ENCODE measurements at places on chromosomes 12 and 14.

DNA sequence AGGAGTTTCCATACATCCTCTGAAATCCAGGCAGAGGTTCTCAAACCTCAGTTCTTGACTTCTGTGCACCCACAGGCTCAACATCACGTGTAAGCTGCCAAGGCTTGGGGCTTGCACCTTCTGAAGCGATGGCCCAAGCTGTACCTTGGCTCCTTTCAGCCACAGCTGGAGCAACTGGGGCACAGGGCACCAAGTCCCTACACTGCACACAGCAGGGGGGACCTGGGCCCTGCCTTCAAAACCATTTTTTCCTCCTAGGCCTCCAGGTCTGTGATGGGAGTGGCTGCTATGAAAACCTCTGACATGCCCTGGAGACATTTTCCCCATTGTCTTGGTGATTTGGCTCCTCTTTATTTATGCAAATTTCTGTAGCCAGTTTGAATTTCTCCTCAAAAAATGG lies 10.6 kb downstream of the AREL1 start:
- no peak for DNase-seq

- DNase-seq = no peak
Observed at GRCh38 chr14:69654116-69654515, 42.7 kb downstream of the SUSD6 start.

DNA sequence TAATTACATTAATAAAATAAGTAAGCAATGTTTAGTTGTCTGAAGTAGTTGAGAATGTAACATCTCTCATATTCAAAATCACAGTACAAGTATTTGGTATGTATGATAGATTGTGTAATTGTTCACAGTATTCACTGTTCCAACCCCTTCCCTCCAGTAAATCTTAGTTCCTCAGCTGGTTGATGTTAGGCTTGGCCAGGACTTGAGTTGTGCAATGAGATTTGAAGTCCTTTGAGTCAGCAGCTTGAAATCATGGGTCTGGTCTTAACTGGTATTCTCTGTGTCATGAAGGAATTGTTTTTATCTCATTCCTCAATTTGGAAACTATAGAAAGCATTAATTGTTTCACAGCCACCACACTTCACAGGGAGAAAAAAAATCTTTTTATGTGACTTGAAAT lies 477.1 kb downstream of the FSCB start:
- no peak for DNase-seq

DNA sequence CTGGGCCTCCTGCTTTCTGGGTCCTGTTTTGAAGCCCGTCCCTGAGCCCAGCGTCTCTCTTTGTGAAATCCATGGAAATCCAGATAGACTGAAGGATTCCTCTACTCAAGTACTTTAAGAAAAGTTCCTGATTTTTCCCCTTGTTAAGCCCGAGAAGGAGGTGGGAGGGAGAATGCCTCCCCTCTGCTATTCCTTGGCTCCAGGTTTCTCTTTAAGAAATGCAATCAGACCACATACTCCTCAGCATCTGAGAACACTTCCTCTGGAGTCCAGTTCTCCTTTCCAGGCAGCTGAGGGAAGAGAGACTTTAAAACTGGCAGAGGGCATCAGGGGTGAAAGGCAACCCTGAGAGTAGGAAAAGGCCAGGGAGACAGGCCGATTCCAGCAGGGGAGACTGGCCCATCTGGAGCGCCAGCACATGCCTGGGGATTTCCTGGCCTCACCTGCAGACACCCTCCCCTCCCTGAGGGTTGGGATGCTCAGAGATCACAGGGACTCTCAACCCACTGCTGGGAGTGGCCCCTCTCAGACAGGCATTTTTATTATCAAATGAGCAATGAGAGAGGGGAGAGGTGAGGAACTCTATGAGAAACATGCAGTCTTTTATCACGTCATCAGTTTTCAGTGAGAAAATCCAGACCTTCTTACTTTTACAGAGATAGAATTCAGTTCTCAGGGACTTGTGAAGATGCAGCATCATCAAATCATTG lies 2.0 kb upstream of the EMP1 start:
- DNase-seq = no peak

DNA sequence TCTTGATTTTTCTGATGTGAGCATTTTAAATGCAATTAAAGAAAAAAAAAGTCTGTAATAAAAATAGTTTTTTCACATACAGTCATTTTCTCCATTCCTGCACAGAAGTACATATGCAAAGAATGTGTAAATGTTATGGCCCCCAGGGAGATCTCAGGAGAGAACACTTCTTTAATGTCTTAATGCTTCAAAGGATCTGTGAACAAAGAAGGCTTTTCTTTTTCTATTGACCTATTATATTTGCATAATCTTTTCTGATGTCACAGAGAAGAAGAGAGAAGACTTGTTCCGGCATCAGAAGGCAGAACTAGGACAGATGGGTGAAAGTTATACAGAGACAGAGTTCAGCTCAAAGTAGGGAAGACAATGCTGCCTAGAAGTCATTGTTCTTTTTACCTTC lies 413.5 kb upstream of the STXBP6 start:
- DNase-seq = no peak

DNA sequence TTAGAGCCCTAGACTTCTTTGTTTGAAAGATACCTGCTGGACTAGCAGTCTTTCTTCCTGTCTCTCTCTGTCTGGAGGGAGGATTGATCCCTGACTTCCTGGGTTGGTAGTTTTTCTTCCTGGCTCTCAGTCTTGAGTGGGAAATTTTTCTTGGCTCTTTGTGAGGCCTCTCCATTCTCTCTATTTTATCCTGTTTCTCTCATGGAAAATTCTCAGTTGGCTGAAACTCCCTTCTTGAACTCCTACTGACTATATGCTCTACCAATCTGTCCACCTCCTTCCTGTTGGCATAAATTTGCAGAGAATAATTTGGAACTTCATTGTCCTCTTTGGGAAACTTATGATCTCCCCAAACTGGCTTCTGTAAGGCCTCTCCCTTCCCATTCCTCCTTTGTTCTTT lies 24.1 kb upstream of the MUCL1 start:
- DNase-seq = no peak

GRCh38 chr12:57175428-57176138 lies 28.2 kb upstream of the LRP1-AS start:
- DNase-seq = peak; percentile 77

GRCh38 chr12:12874029-12874428 lies 17.3 kb upstream of the GPRC5A start:
- no peak for DNase-seq

DNA sequence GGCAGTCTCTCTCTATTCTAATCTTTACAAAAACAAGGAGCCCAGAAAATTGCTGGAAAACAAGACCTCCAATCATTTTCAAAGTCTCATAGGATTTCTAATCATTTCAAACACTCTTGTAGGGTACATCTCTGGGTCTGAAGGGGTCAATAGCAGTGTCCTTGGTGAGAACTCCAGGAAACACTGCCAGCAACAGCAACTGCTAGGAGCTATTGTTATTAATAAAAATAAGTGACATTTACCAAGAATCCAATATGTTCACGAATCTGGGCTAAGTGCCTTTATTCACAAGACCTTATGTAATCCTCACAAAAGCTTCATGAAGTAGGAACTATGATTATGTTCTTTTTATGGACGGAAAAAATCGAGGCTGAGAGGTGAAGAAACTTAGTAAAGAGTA lies 72.8 kb downstream of the TTC7B start:
- DNase-seq = no peak

GRCh38 chr12:91892081-91892855 lies 253.4 kb downstream of the BTG1 start:
- DNase-seq = no peak

GRCh38 chr12:3553681-3554370 lies 62.8 kb downstream of the PRMT8 start:
- DNase-seq = no peak

DNA sequence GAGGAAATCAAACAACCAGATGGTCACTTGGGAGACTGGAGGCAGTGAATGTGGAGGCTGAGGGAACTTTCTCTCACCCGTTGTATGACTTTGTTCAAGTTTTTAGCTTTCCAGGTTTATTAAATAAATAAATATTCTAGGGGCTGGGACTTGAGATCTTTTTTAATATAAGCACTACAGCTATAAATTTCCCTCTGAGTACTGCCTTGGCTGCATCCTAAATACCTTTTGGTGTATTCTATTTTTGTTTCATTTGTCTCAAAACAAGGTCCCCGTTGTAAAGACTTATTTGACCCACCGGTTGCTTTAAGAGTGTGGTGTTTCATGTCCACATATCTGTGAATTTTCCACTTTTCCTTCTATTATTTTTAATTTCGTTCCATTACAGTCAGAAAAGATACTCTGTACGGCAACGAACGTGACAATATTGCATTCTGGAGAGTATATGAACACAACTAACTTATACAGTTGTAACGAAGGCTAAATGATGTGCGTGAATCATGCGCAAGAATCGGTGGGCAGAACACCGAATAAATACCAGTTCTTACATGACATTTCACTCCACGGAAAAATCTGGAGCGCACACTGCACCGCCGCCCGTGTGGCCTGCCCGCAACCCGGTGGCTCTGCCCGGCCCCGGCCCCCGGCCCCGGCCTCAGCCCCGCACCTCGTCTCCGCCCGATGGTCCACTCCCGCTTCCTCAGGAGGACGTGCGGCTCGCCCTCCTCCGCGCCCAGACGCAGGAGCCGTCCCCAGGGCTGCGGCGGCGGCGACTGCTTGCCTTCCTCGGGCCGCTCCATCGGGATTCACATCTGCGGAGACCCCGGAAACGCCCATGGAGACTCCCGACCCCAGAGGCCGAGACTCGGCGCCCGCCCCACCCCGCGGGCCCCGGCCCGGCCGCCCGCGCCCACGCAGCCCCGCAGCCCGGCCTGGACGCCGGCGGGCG lies 602 bp downstream of the CHFR start:
- DNase-seq = no peak

DNA sequence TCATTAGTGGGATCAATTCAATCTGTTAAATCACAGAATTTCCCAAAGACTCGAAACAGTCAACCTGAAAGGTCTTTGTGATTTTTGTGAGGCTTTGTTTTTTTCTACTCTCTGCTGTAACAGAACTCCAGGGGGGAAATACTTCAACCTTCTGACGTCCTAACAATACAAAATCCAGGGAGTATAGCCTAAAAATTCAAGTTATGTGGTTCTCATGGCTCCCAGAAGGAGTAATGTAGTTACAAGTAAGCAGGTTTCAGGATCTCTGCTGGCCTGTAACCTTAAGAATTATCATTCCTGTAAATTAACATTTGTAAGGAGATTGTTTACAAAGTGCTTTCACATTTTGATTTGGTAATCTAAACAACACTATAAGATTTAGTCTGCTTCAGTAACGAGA lies 39.9 kb downstream of the VEZT start:
- DNase-seq = no peak

- peak; percentile 80 for DNase-seq
Observed at GRCh38 chr14:102554821-102555819, 37.3 kb upstream of the RCOR1 start.

GRCh38 chr12:64983771-64984278 lies 137.3 kb downstream of the WIF1 start:
- DNase-seq = no peak

- DNase-seq = peak; percentile 83
Observed at GRCh38 chr14:75578102-75578785, at the start of gene FLVCR2. Gene FLVCR2 (plus strand): TSS chr14:75578620. CDS start chr14:75578973, 353 bp downstream.

- no peak for DNase-seq
Observed at GRCh38 chr14:88488897-88489296, 65.9 kb downstream of the PTPN21 start.

GRCh38 chr12:63150713-63151622 lies at the start of gene AVPR1A:
Gene AVPR1A (minus strand): TSS chr12:63151201. CDS start chr12:63150836, 365 bp downstream.
- peak; percentile 12 for DNase-seq

- no peak for DNase-seq
Observed at GRCh38 chr12:466039-466438, 6.3 kb downstream of the B4GALNT3 start.

GRCh38 chr12:85821759-85822158 lies 14.4 kb downstream of the RASSF9 start:
- DNase-seq = no peak

GRCh38 chr12:39467432-39467870 lies 24.5 kb upstream of the KIF21A start:
- peak; percentile 21 for DNase-seq

All from GM10248 (cell line).